ENCODE measurements at places on chromosomes 2 and 18. TPM values are rescaled to one million over a fixed set of nuclear protein-coding genes. Genes with fewer than 3 reads are reported as not detected.

RNF125 gene
- total RNA-seq, result 1.3 TPM

CCDC102B gene
- 3.7 TPM for total RNA-seq

ZNF532 gene
- total RNA-seq, result not detected

MDH1B gene
- 0.86 TPM for total RNA-seq

MROH2A gene
- total RNA-seq, result 0.04 TPM

EIF5B gene
- total RNA-seq, result 66.4 TPM

TMEM200C gene
- 0.04 TPM for total RNA-seq

CD8B gene
- total RNA-seq, result not detected
